Esophagus squamous epithelium (tissue), 5 donors: ENCODE measurements at places on chromosomes 2 and 18.

GRCh38 chr2:129904532-129905446 lies 74.7 kb upstream of the RAB6C start:
- DNase-seq, result no peak

DNA sequence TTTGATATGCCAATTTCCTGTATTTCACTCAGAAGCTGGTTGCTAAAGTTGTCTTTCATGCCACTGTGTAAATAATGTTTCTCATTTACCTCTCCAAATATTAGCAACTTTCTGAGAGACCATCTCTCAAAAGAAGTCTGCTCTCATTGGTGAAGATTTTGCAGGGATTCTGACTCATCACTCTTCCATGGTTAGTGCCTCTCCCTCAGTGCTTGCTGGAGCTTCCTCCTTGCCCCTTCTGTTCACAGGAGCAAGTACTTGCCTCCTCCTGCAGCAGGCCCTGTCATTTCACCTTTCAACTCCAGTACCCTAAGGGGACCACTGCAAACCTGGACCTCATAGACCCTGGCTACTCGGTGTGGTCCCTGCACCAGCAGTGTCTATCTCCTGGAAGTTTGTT lies 168.8 kb downstream of the ZNF385B start:
- DNase-seq, result no peak

DNA sequence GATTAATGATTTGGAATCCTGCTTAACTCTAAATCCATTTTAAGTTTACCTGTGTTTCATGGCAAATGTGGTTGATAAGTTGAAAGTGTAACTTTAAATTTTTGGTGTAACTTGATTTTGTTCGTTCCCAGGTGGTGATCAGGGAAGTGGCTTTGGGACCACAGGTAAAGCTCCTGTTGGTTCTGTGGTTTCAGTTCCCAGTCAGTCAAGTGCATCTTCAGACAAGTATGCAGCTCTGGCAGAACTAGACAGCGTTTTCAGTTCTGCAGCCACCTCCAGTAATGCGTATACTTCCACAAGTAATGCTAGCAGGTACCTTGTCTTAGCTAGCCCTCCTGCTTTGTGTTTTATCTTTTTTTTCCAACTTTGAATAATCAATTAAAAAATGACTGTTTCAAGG lies 62.8 kb downstream of the AGFG1 start:
- no peak for DNase-seq

- no peak for DNase-seq
Observed at GRCh38 chr18:34120294-34120693, 104.4 kb downstream of the NOL4 start.

DNA sequence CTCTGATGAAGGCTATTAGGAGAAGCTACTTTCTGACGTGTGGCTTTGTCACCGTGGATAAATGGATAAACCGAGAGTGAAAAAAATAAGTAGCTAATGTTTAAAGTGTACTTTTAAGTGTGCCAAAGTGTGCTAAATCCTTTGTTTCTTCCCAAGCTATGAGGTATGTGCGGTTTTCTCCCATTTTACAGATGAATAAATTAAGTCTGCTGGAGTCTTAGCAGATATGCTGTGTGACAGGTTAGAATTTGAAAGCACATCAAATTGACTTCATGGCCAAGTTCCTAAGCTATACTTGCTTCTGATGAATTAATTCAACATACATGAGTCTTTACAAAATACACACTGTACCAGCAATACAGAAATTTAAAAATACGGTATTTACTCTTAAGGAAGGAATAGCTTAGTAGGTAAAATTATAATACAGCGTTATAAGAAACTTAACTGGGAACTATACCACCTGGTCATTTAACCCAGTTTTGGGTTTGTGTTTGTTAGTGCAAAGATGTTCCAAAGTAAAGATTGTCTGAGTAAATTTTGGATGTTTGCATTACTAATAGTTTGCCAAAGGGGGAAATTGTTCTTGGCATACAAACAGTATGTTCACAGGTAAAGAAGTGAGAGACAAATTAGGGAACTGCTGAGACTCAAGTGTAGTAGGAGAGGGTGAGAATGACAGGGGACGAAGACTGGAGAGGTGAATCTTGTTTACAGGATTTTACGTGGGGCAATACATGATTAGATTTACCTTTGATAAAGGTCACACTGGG lies 1.4 kb downstream of the AGPS start:
- DNase-seq, result no peak

DNA sequence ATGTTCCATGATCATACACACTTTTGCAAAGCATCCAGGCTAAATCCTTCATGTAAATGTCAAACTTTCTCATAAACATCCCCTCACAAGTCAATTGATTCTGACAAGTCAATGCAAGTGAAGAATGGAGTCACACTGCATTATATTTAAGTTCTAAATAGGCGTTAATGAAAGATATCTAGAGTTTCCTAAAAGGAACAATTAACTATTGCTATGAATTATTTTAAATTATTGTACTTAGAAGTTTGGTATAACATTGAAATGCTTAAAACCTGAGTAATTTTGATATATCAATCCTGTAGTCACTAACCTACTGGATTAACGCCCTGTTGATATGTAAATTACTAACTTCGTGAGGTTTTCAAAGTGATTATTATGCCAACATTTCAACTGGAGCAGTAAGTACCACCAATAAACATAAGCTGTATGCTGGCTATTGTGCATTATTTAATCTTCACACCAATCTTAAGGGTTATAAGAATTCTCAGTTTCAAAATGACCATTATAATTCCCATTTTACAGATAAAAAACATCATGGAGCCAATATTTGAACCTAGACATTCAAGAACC lies 884.3 kb downstream of the ERBB4 start:
- no peak for DNase-seq

DNA sequence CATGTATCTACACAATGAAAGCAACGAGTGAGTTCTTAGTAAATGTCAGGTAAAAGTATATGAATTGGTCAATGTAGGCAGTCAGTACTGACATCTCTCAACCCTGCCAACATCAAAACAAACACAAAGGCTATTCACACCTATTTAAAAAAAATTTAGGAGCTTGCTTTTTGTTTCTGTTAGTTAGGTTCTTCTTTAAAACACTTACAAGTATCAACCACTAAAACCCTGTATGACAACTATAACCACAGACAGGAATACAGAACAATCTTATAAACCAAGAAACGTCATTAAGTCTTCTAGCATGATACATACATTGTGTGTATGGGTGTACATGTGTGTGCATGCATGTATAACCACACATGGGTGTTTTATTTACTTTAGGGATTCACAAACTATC lies 131.0 kb downstream of the TCF4 start:
- DNase-seq, result no peak

DNA sequence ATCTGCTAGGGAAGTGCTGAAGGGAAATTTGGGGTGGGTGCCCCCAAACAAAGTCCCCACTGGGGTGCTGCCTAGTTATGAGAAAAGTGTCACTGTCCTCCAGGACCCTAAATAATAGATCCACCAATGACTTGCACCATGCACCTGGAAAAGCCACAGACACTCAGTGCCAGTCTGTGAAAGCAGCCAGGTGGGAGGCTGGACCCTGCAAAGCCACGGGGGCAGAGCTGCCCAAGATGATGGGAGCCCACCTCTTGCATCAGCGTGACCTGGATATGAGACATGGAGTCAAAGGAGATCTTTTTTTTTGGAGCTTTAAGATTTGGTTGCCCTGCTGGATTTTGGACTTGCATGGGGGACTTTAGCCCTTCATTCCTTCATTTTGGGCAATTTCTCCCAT lies 431.6 kb downstream of the ERBB4 start:
- no peak for DNase-seq

- no peak for DNase-seq
Observed at GRCh38 chr18:75172299-75173124, 36.4 kb downstream of the PTGR3 start.

DNA sequence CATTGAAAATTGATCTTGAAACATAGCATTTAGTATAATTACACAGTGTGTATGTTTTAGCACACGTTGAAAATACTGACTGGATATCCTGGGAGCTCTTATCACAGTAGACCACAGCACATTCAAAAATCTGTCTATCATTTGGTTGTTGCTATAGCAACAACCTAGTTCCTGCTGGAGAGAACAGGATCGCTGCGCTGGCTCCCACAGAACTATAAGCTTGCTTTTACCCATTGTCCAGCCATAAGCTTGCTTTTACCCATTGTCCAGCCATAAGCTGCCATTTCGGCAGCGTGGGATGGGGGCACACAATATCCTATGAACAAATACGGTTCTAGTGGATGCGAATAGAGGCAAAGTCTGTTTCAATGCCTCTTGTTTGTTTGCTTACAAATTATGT lies 70.4 kb upstream of the ST6GAL2 start:
- no peak for DNase-seq

- DNase-seq, result no peak
Observed at GRCh38 chr2:119766944-119767343, 7.2 kb downstream of the PTPN4 start.

GRCh38 chr2:115413791-115414190 lies 971.4 kb downstream of the DPP10 start:
- DNase-seq, result no peak

DNA sequence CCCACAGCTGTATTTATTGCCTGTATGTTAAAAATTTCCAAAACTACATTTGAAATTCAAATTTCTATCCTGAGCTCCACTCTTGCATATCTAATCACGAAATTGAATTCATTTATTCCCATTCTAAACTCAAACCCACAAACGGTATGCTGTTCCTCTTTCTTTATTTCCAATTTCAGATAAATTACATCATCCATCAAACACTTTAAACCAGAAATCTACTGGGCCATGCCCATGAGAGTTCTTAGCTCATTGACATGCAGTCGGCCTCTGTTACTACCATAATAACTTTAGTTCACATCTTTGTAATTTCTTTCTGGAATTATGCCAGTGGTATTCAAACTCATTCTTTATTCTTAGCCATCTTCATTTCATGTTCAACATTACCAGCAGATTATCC lies 100.3 kb downstream of the COL3A1 start:
- DNase-seq, result no peak

GRCh38 chr2:96824079-96824870 lies 8.2 kb downstream of the CNNM3 start:
- DNase-seq, result no peak

GRCh38 chr18:58781627-58782194 lies 83.0 kb upstream of the ZNF532 start:
- DNase-seq, result peak; percentile 3

GRCh38 chr2:99140056-99140859 lies 1.2 kb upstream of the C2orf15 start:
- no peak for DNase-seq

- DNase-seq, result no peak
Observed at GRCh38 chr2:231640641-231641111, 48.0 kb downstream of the TEX44 start.

DNA sequence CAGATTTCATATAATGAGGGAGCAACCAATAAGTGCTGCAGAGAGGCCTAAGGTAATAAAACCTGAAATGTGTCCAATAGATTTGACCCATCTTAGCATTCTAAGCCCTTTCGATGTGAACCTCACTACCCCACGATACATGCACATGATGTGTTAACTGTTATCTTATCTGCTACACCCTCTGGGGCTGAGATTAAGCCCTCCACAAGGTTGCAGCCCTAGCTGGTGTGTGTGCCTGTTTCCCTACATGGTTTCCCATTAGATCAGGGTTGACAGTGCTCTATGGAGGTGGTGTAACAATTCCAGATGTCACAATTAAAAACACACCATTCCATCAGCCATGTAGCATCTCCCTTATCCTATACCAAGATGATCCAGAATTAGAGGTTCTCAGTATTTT lies 68.9 kb upstream of the THSD7B start:
- no peak for DNase-seq

DNA sequence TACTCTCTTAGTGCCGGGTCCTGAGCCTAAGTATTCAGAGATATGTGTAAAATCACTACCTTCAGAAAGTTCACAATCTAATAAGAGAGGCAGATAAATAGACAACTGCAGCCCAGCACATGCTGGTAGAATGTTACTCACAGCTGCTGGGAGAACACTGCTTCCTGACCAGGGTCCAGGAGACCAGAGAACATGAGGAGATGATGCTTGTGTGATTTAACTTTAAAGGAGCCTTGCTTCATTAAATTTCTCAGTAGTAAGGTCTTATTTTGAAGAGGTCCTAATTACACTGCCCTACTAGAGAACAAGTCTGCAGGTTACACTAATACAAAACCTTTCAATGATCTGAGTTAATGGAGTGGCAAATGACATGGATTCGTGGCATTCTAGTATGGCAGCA lies 209.9 kb upstream of the TRIB2 start:
- DNase-seq, result no peak

- no peak for DNase-seq
Observed at GRCh38 chr18:24964216-24964615, 387.8 kb downstream of the ZNF521 start.

DNA sequence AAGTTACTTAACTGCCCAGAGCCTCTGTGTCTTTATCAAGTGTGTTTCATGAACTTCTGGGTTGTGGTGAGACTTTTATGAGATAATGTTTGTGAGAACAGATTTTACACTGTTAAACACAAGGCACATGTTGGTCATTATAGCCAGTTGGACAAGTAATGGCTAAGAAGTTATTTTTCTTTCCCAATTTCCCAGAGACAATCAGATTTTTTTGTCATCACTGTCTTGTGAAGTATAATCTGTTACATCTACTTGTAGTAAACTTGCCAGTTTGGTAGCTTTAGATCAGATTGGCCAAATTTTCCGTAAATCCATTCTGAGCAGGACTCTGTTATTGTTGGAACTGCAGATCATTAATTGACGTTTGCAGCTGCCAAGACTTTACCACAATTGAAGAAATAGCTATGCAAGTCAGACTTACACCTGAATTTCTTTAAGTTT lies 838.8 kb downstream of the SLC4A3 start:
- DNase-seq, result no peak

DNA sequence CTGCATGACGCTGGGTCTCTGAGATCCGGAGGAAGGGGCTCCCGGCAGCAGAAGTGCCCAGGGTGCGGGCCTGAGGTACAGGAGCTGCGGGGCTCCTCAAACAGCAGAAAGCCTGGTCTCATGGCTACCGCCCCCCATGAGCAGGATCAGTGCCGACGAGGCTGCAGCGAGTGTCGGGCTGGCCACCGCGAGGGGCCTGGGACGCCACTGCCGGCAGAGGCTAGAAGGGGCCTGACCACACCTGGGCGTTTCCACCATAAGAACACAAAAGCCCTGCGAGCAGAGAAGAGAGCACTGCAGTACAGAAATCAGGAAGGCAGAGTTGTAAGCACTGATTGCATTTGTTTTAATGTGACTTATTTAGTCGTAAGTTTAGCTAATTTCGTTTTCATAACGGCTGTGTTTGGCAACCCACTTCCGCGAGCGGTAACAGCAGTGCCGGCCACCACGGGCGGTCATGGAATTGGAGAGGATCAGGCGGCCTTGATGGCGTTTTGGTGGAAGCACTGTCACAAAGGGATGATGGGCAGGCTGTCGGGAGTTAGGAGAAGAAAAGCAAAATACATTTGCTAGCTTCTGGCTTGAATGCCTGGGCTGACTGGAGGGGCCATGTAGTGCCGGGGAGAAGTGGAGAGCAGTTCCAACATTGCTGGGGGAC lies 117.4 kb downstream of the HDAC4 start:
- no peak for DNase-seq

DNA sequence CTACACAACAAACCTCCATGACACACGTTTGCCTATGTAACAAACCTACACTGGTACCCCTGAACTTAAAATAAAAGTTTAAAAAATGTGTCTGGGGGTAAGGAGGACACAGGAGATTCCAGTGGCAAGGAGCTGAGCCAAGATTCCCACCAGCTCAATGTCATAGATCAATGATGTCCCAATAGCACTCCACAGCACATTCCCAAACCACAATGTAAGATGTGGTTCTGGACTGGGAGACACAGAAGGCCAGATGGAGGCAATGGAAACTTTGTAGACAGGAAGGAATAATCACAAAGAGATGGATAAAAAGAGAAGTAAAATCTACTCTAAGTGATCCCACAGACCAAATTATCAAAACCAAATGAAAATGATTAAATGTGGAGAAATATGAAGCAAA lies 312.4 kb upstream of the SOX11 start:
- no peak for DNase-seq

GRCh38 chr2:201813996-201814760 lies 7.8 kb downstream of the CDK15 start:
- no peak for DNase-seq
